ENCODE measurements at places on chromosomes 13 and 19. TPM values are rescaled to one million over a fixed set of nuclear protein-coding genes. Genes with fewer than 3 reads are reported as not detected.
A peak's percentile ranks its signal among the peaks of the same experiment; 100 is the strongest.

Gene CEACAM6
- 1.0 TPM for total RNA-seq

- no peak for DNase-seq
- no peak overlapping the region for H3K4me3 ChIP-seq
- no peaks in the 10 kb centered on the region for H3K27me3 ChIP-seq
- no peaks in the 10 kb centered on the region for H3K36me3 ChIP-seq
- no peaks in the 10 kb centered on the region for H3K4me1 ChIP-seq
Measured at GRCh38 chr13:101811881-101812280, 359.4 kb downstream of the ITGBL1 start.

DNA sequence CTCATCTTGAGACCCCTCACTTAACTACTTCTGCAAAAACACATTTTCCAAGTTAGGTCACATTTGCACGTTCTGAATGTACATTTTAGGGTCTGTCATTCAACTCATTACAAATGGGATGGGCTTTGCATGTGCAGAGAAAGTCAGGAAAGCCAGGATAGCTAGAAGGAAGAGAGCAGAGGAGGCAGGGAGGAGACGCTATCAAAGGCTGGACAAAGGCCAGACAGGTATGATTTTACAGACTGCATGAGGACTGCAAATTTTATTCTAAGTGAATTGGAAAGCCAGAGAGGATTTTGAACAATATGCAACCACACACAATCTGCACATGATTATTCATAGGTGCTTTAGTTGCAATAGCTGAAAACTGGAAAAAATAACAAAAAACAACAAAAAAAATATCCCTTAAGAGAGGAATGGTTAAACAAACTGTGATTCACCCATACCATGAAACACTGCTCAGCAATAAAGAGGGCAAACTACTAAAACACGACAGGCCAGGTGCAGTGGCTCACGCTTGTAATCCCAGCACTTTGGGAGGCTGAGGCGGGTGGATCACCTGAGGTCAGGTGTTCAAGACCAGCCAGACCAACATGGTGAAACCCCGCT lies 21.1 kb downstream of the SYDE1 start:
- no peaks in the 10 kb centered on the region for H3K27me3 ChIP-seq
- H3K4me1 ChIP-seq, result peaks cover 23% of the 10 kb centered on the region
- H3K27ac ChIP-seq, result no peak overlapping the region
- no peaks in the 10 kb centered on the region for H3K36me3 ChIP-seq

GRCh38 chr19:11373885-11374432 lies 507 bp upstream of the SWSAP1 start:
- no peaks in the 10 kb centered on the region for H3K27me3 ChIP-seq
- peaks cover 34% of the 10 kb centered on the region for H3K4me1 ChIP-seq
- no peak for DNase-seq
- H3K36me3 ChIP-seq, result peaks cover 3% of the 10 kb centered on the region
- H3K27ac ChIP-seq, result peak overlapping the region; percentile 95
- H3K4me3 ChIP-seq, result peak overlapping the region; percentile 57

GRCh38 chr13:112877539-112877938 lies 91.5 kb upstream of the MCF2L start:
- no peak overlapping the region for H3K27ac ChIP-seq
- no peak overlapping the region for H3K4me3 ChIP-seq
- H3K27me3 ChIP-seq, result no peaks in the 10 kb centered on the region

DNA sequence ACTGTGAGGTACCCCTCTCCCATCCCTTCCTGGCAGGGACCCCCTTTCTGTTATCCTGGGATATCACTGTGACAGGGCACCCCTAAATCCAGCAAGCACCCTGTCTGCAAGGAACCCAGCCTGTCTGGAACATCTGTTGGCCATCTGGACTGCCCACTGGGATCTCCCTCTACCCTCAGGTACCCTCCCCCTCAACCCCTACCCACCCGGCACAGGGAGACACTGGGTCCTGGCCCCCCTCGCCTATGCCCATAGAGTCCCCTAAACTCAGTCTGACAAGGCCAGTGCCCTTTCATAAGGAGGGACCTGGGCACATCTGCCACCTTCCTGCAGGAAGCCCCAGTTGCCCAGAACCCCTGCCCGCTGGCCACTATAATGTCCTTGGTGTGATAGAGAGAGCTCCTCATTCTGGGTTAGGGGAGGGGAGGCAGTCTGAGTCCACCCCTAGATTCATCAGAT lies 2.8 kb upstream of the SLC27A5 start:
- H3K27ac ChIP-seq, result no peak overlapping the region
- peaks cover 19% of the 10 kb centered on the region for H3K36me3 ChIP-seq
- no peak for DNase-seq
- peak overlapping the region; percentile 28 for H3K4me3 ChIP-seq
- H3K4me1 ChIP-seq, result peaks cover 47% of the 10 kb centered on the region

DNA sequence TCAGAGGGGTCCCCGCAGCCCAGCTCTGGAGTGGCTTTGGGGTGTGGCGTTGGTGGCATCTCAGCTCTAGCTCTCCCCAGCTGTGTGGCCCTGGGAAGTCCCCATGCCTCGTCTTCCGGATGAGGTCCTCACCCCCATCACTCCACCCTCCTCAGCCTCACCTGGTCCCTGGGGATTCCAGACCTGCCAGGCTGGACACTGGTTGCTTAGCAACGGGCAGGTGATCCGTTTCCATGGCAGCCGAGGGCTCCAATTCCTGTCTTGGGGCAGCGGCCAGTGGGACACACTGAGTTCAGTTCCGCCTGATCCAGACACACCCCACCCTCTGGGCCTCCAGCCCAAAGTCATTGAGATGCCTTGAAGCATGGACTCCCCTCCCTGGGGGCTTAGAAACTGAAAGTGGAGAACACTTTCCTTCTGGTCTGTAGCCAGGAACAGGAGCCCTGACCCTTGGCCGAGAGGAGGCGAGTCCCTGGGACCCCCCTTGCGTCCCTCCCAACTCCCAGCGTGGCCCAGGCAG lies 7.7 kb upstream of the MISP start:
- DNase-seq, result no peak
- H3K36me3 ChIP-seq, result no peaks in the 10 kb centered on the region
- no peaks in the 10 kb centered on the region for H3K4me1 ChIP-seq
- no peak overlapping the region for H3K27ac ChIP-seq
- no peak overlapping the region for H3K4me3 ChIP-seq
- no peaks in the 10 kb centered on the region for H3K27me3 ChIP-seq

GRCh38 chr13:110001670-110002275 lies 215.4 kb upstream of the IRS2 start:
- H3K27ac ChIP-seq, result no peak overlapping the region
- no peaks in the 10 kb centered on the region for H3K27me3 ChIP-seq
- no peak overlapping the region for H3K4me3 ChIP-seq
- H3K36me3 ChIP-seq, result no peaks in the 10 kb centered on the region
- DNase-seq, result no peak
- no peaks in the 10 kb centered on the region for H3K4me1 ChIP-seq

GRCh38 chr13:40362502-40362901 lies 303.9 kb downstream of the FOXO1 start:
- no peaks in the 10 kb centered on the region for H3K4me1 ChIP-seq
- no peak overlapping the region for H3K4me3 ChIP-seq
- no peaks in the 10 kb centered on the region for H3K27me3 ChIP-seq
- no peaks in the 10 kb centered on the region for H3K36me3 ChIP-seq
- DNase-seq, result no peak

- no peaks in the 10 kb centered on the region for H3K4me1 ChIP-seq
- DNase-seq, result no peak
- no peaks in the 10 kb centered on the region for H3K36me3 ChIP-seq
- H3K4me3 ChIP-seq, result no peak overlapping the region
Measured at GRCh38 chr13:91544723-91545122, 146.3 kb downstream of the GPC5 start.

GRCh38 chr13:66805657-66806056 lies 424.5 kb downstream of the PCDH9 start:
- no peak overlapping the region for H3K27ac ChIP-seq
- H3K36me3 ChIP-seq, result no peaks in the 10 kb centered on the region
- H3K4me3 ChIP-seq, result no peak overlapping the region

DNA sequence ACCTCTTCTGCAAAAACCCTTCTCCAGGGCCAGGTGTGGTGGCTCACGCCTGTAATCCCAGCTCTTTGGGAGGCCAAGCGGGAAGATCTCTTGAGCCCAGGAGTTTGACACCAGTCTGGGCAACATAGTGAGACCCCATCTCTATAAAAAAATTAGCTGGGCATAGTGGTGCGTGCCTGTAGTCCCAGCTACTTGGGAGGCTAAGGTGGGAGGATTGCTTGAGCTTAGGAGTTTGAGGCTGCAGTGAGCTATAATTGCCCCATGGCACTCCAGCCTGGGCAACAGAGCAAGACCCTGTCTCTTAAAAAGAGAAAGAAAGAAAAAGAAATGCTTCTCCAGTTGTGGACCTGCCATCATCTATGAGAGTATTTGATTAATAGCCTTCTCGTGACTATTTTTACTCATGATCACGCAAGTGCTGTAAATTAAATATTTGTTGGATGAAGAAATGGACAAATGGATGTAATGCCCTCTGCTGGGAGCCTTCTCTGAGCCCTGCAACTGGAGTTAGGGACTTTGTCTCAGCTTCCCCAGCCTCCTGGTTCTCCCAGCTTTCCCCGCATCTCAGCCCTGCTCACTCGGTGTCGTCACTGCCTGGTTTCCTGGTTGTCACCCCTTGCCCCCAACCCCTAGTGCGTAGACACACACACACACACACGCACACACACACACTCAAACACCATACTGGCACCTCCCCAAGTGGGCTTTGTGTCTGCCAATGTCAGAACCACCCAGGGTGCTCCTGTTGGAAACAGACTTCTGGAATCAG lies 12.2 kb downstream of the WIZ start:
- H3K4me1 ChIP-seq, result peaks cover 6% of the 10 kb centered on the region
- no peak overlapping the region for H3K4me3 ChIP-seq
- H3K27me3 ChIP-seq, result no peaks in the 10 kb centered on the region
- H3K36me3 ChIP-seq, result no peaks in the 10 kb centered on the region
- no peak for DNase-seq

DNA sequence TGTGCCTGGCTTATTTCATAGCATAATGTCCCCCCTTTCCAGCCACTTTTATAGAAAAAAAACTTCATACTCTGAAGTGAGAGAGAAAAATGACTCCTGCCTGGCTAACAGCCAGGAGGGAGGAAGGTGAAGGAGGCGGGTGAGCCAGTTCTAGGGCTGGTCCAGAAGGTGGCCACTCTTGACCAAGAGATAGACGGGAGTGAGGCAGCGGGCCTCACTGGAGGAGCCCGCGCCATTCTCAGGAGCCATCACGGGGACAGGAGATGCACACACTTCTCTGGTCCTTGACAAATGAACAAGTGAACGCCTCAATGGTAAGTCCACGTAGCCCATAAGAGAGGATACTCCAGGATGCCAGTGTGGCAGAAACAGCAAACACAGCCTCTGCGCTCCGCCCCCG lies 231.4 kb downstream of the UQCRFS1 start:
- no peaks in the 10 kb centered on the region for H3K4me1 ChIP-seq
- H3K27ac ChIP-seq, result no peak overlapping the region
- H3K27me3 ChIP-seq, result no peaks in the 10 kb centered on the region
- no peak overlapping the region for H3K4me3 ChIP-seq

DNA sequence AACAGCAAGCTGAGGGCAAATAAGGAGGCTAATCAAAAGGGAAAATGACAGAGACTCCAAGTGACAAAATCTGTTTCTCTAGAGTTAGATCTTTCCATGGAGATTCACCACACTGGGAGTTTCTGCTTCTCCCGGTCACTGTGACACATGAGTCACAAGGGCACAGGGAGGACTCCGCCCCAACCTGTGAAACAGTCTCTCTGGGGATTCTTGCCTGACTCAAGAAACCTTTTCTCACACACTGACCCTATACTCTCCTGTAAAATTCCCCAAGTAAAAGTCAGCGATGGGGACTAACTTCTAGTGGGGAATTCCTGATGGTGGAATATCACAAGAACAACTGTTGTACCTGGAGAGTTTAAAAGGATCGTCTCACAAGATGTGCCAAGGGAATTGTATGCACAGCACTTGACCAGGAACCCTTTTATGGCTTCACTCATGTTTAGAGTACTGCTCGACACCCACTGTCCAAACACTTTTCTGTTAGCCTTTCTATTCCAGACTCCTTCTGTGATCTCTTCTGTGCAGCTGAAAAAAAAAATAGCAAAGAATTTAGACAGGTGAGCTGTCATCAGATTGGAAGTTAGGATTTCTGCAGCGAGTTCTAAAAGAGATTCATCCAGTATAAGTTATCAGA lies 46.8 kb upstream of the URAD start:
- H3K27ac ChIP-seq, result no peak overlapping the region
- H3K4me3 ChIP-seq, result no peak overlapping the region
- no peaks in the 10 kb centered on the region for H3K27me3 ChIP-seq
- no peaks in the 10 kb centered on the region for H3K4me1 ChIP-seq
- no peak for DNase-seq

GRCh38 chr19:5891572-5891937 lies 12.0 kb downstream of the NDUFA11 start:
- DNase-seq, result no peak
- peaks cover 27% of the 10 kb centered on the region for H3K36me3 ChIP-seq
- H3K27me3 ChIP-seq, result peaks cover 17% of the 10 kb centered on the region
- no peak overlapping the region for H3K4me3 ChIP-seq
- H3K4me1 ChIP-seq, result peaks cover 20% of the 10 kb centered on the region
- H3K27ac ChIP-seq, result no peak overlapping the region

Gene ADM5
- 3.3 TPM for total RNA-seq

GRCh38 chr13:23790577-23791170 lies 98.5 kb downstream of the MIPEP start:
- no peaks in the 10 kb centered on the region for H3K27me3 ChIP-seq
- peaks cover 3% of the 10 kb centered on the region for H3K36me3 ChIP-seq
- no peaks in the 10 kb centered on the region for H3K4me1 ChIP-seq

DNA sequence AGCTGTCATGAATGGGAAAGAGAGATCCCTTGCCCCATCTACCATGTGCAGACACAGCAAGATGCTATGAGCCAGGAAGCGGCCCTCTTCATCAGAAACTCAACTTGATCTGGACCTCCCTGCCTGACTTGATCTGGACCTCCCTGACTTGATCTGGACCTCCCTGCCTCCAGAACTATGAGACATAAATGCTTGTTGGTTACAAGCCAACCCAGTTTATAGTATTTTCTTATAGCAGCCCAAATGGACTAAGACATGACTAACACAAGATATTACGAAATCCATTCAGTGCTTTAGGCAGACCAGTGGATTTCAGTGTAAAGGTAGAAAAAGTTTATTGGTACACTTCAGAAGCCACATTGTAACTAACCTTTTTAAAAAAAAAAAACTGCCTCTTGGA lies 15.6 kb downstream of the PCID2 start:
- no peak for DNase-seq
- H3K27me3 ChIP-seq, result no peaks in the 10 kb centered on the region
- no peak overlapping the region for H3K27ac ChIP-seq
- H3K36me3 ChIP-seq, result peaks cover 100% of the 10 kb centered on the region
- H3K4me1 ChIP-seq, result no peaks in the 10 kb centered on the region

DNA sequence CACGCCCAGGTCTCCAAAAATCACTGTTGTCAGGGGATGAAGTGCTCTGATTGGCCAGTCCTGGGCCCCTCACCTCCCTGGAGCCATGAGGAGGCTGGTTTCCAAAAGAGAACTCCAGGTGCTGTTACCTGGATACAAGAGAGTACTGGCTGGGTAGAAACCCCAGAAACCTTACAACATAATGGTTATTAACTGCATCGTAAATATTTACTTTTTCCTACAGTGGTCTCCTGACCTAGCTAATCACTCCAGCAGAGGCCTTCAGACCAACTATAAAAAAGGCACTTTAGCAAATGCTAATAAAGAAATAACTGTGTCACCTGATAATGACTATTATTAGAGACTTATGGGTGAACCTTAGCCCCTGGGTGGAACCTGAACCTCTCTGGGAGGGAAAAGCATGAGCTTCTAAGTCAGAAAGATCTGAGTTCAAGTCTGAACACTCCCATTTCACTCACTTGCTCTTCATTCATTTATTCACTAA lies 1.5 kb upstream of the IGSF23 start:
- DNase-seq, result no peak
- no peaks in the 10 kb centered on the region for H3K27me3 ChIP-seq
- H3K27ac ChIP-seq, result no peak overlapping the region
- no peaks in the 10 kb centered on the region for H3K36me3 ChIP-seq
- H3K4me1 ChIP-seq, result no peaks in the 10 kb centered on the region
